ENCODE measurements at places on chromosomes 12 and 14.

DNA sequence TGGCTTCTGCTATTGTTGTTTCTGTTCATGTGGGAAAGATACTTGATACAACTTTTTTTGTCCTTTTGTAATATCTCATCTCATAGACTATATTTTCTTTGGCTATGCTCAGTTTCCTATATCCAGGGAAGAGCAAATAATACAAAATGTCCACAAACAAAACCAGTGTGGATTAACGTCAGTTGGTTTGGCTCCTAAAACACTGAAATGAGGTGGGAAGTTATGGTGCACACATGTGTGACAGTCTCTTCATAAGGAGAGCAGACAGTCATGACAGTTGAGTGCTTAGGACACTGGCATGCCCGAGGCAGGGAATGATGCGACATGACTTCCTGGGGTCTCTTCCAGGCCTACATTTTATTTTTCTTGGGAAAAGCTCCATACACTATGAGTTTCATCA is 27.5 kb downstream of the RHOJ start:
- no peak for DNase-seq

DNA sequence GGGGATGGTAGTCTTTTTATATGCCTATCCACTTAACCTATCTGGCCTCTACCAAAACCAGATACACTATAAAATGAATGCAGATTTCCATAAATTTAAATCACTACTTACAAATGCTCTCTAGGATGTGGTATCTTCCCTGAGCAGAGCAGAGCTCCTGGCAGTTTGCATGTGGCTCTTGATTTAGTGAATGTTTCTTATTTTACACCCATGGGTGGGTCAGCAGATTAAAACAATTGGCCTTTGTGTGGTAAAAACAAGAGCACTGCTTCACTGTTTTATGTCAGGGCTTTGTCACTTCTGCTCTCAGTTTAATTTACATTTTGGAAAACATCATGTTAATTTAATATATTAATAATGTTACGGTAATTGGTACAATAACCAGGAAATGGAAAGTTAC is 5.5 kb downstream of the TAS2R19 start:
- DNase-seq, result no peak

DNA sequence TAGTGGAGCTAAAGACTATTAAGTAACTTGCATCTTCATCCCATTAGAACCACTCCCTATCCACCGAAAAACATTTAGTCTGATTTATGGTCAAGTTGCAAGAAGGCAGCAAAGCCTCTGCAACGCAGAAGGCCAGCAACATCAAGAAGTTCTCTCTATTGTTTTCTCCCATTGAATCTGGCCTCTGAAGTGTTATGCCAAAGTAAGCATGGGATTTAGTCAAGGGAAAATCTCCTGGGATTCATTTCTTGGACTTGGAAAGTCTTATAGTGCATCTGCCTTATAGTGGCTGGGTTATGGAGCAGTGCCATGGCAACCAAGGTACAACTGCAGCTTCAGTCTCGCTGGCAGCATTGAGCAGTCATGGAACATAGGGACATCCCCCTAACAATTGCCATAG is 87.7 kb upstream of the KRR1 start:
- DNase-seq, result no peak

GRCh38 chr12:132020292-132020691 is 70.5 kb downstream of the EP400 start:
- DNase-seq, result no peak

- no peak for DNase-seq
Observed at GRCh38 chr14:34219661-34220377, 242.2 kb downstream of the SPTSSA start.

Measured in stimulated activated CD8-positive, alpha-beta memory T cell treated with anti-CD3 and anti-CD28 coated beads, Interleukin-15, amount 100 ng/mL, for 1 hour (primary cell).